ENCODE measurements at places on chromosomes 5 and 9.
A peak's percentile ranks its signal among the peaks of the same experiment; 100 is the strongest.

DNA sequence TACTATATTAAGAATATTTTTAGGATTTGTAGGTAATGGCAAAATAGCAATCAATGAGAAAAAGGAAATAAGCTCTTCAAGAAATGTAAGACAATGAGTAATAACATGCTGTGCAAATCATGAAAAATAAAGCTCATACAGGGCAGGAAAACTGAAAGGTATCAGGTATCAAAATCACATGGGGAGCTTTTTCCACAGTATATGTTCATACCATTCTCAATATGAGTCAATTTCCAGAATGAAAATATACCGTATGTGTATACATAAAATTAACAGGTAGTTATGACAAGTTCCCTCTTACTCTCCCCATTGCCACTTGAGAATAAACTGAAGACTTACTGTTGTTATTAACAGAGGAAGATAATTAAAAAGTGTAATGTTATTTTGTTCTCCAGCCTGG, 35.9 kb downstream of the EFCAB9 start:
- no peak for DNase-seq

- DNase-seq: no peak
These were observed 117.5 kb downstream of the ZNF608 start for GRCh38 chr5:124628721-124629596.

GRCh38 chr5:4572311-4573100, 567.6 kb upstream of the ADAMTS16 start:
- DNase-seq: no peak

DNA sequence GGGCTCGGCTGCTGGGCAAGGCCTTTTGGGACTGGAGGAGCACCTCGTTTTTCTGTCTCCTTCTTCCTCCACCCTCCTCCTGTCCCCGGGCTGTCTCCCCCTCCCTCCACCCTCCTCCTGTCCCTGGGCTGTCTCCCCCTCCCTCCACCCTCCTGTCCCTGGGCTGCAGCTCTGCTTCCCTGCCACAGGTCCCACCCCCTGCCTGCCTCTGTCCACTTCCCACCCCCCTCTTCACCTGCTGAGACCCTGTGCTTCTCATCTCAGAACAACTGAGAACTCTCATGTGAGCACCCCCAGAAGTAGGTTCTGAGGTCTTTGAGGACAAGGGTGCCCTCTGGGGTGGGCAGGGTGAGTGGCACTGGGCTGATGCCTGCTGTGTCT, 5.8 kb upstream of the TOR4A start:
- DNase-seq: no peak

GRCh38 chr9:92820964-92821363, 56.3 kb upstream of the BICD2 start:
- DNase-seq: no peak

DNA sequence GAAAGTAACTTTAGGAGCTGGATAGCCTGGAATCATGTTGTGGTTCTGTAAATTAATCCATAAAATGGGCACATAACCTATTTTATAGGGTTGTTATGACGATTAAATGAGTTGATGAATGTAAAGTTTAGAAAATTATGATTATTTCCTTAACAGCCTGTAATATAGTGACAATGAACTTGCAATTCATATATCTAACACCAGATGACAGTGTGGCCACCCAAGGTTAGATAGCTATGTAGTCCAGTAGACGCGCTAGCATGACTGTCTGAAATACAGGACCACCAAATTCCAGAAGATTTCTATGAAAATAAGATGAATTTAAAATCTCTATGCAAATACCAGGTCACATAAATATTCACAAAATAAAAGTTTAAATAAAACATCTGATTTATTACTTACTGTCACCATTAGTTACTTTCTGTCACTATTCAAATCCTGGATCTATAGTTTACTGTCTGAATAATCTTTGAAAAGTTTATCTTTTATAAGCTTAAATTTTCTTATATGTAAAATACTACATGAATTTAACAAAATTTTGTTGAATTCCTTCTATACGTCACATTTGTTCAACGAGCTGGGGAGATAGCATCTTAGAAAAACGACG, 26.1 kb upstream of the MACIR start:
- no peak for DNase-seq

- no peak for DNase-seq
These were observed 57.2 kb upstream of the DHFR start for GRCh38 chr5:80711938-80712337.

GRCh38 chr9:32606811-32607210, 28.7 kb downstream of the TAF1L start:
- DNase-seq: no peak

DNA sequence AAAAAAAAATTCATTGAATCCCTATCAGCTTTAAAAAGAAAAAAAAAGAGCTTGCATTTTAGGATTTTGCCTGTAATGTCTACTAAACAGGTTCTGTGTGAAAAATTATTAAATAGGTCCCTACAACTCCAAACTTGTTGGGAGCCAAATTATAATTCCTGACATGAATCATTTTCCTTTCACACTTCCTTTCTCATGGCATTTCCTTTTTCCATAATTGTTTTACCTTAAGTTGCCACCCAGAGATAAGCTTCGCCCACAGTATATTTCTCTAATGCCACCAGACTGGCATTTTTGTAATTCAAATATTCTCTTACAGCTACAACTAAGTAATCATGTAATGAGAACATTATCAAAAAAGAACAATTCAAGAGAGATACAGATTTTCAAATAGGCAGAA, 348.8 kb downstream of the EFNA5 start:
- no peak for DNase-seq

GRCh38 chr9:31445960-31446359, 938.5 kb upstream of the ACO1 start:
- DNase-seq: no peak

DNA sequence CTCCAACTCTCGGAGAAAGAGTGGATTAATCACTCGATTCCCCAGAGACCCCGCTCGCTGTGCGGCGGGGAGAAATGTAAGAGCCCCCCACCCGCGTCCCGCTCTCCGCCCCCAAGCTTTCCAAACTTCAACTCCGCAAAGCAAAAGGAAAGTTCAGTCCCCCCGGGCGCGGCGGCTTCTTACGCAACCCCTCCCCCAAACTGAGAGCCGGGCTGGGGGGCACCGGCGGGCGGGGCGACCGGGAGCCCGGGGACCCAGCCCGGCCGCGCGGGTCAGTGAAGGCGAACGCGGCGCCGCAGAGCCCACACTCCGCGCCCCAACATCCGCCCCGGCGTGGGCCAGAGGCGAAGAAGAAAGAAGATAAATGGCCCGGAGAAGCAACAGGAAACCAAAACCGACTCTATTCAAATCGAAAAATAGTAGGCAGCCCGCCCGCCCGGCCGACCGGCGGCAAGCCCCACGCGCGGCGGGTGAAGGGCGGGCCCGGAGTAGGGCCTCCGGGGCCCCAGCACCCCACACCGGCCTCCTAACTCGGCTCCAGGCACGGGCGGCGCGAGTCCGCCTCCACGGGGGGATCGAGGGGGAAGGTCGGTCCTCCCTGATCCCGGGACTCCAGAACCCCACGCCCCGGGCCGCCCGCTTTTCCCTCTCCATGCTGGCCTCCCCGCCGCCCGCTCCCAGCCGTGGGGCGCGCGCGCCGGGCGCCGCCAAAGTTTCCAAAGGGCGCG, 720 bp downstream of the NOTCH1 start:
- DNase-seq: no peak

DNA sequence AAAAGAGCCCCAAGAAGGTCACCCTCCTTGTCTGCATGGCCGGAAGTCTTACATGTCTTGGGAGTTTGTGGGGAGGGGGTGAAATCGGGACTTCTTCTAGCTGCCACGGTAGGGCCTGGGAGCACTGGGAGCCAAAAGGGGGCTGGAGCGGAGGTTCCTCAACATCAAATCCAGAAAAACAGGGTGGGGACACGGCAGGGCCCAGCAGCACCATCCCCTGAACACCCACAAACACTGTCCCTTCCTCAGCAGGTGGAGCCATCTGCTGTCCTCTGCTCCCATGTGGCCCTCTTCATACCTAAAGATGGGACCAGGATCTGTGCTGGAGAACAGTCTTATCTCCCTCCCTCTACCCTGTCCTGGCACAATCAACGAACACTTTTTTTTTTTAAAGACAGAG, 2.7 kb downstream of the TERT start:
- no peak for DNase-seq

DNA sequence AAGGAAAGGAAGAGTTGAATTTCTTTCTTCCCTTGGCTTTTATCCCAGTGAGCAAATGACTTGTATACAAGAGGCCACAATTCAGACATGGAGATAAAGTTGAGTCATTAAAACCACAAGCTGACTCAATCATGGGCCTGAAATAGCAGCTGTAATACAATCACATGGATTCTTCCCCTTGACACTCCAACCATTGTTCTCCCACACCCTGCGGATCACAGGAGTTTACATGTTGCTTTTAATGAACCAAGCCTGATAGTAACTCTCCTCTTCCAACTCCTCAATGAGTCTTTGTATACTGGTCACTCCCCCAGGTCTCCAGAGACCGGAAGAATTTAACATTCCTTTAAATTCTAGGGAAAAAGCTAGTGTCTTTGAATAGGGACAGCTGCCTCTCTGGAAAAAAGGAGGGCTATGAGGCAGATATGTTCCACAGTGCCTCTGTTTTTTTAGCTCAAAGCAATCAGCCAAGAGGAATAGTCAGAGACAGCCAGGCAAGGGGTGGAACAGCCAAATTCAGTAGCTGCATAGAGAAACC, 32.4 kb downstream of the PCDHGC5 start:
- no peak for DNase-seq

- no peak for DNase-seq
These were observed 9.7 kb downstream of the GALNT10 start for GRCh38 chr5:154200221-154200620.

DNA sequence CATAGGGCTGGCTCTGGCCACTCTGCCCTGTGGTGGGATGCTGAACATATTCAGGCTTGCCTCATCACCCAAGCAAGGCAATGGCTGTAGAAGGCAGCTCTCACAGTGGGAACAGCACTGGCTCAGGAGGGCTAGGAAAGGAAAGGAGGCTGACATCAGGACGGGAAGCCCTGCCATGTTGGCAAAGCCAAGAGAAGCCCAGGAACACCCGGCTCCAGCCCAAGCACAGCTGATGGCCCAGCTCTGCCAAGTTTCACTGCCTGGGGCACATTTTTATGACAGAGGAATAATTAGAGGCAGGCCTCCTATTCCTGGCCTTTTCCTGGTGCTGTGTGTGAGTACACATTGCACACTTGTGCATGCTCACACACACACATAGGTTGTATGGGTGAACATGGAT, 163.6 kb upstream of the SMIM23 start:
- no peak for DNase-seq

DNA sequence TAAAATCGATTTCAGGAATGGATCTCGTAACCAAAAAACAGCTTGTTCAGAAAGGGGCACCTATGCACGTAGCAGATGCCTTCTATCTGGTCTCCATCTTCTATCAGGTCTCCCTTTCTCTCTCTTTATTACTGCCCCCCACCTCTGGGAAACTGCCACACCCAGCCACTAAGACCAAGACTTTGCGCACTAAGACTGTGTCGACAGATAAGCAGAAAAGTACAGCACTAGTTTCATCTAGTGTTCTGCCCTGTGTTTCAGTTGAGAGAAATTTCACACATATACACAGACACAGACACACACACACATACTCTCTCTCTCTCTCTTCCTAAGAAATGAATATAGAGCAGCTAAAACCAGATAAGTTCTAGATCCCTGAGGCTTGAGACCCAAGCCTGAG, 210.1 kb upstream of the MAP3K1 start:
- DNase-seq: no peak

DNA sequence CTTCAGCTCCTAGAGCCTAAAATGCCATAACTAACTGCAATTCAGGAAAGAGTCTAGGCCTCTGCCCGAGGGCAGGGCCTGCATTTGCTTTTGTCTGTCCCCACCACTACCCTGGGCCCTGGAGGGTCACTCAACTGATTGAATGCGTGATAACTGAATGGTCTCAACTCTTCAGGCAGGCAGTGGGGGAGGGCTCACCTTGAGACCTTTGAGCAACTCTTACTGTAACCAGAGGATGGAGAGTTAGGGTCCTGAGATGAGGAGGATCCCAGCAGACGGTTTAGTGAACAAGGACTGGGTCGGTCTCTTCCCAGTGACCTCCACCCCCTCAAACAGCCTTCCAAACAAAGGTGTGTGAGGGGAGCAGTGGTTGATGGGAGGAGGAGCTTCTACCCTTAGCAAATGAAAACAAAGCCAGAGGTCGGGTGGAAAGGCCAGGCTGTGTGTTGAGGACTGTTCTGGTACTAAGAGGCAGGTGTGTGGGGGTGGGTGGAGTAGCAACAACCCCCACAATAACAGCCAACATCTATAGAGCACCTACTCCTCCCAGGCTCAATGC, 59.4 kb downstream of the CXXC5 start:
- no peak for DNase-seq

GRCh38 chr9:112059145-112059965, 115.7 kb downstream of the SUSD1 start:
- DNase-seq: no peak

GRCh38 chr5:174688441-174689354, 35.7 kb upstream of the MSX2 start:
- no peak for DNase-seq

GRCh38 chr9:94860678-94861588, 134.4 kb downstream of the AOPEP start:
- DNase-seq: peak; percentile 42

- DNase-seq: no peak
These were observed 7.0 kb upstream of the C9 start for GRCh38 chr5:39371367-39371635.

GRCh38 chr9:129362287-129363000, 184.4 kb upstream of the IER5L start:
- DNase-seq: no peak

DNA sequence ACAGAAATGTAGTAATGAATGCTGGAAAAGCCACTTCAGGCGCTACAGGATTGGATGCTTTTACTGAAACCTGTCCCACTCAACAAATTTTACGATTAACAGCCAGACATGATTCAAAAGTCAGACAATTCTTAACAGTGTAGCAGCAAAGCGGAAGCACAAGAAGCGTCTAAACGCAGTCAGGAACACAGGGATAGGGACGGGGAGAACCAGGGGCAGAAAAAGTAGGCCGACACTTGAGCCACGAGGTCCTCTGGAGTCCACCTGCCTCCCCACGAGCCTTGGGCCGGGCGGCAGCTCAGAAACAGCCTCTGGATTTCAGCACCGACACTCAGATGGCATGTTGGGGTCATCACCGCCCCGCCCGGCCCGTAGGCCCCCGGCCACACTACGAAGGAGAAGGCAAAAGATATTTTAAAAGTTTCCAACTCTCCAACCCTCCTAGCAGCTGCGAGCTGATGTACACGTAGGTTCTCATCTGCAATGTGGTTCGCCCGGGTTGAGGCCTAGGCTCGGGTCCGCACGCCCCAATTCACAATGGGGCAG, 615 bp downstream of the RACK1 start:
- DNase-seq: no peak

DNA sequence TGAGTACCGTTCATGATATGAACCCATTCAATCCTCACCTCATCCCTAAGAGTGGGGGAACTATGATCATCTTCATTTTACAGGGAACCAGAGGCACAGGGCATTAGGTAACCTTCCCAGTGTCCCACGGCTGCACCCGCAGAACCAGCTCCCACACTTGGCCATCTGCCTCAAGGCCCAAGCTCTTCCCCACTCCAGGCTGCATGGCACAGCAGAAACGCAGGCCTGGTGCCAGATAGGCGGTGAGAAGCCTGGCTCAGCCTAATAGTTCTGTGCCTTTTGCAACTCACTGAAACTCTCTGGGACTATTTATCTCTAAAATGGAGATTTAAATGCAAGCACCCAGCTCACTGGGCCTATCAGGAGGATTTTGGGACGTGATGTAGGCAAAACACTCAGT, 90.8 kb upstream of the ZNF618 start:
- DNase-seq: no peak

Data from stimulated activated CD8-positive, alpha-beta memory T cell treated with anti-CD3 and anti-CD28 coated beads, Interleukin-2, amount 100 ng/mL, for 1 hour (primary cell).